NCI-H774 (cell line): ENCODE measurements at places on chromosomes 11 and 22.

GRCh38 chr11:93526641-93527583 lies 16.3 kb downstream of the SMCO4 start:
- no peak for DNase-seq

DNA sequence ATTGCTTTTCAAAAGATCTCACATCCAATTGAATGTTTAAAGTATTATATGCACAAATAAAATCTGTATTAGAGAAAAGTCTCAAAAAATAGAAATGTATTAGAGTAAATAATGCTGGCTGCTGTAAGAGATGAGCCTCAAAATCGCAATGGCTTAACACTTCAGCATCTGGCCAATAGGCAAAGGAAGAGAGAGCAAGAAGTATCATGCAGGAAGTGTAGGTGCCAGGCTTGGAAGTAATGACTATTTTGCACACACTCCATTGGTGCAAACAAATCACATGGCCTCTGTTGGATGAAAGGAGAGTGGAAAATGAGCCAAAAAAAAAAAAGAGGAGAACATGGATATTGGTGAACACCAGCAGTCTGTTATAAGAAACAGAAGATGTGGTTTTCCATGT lies 193.0 kb upstream of the E2F8 start:
- no peak for DNase-seq

- DNase-seq: no peak
These were observed 75.7 kb downstream of the SIK3 start for GRCh38 chr11:117022526-117022925.

- DNase-seq: no peak
These were observed 22.6 kb downstream of the FADS2 start for GRCh38 chr11:61850687-61851086.

DNA sequence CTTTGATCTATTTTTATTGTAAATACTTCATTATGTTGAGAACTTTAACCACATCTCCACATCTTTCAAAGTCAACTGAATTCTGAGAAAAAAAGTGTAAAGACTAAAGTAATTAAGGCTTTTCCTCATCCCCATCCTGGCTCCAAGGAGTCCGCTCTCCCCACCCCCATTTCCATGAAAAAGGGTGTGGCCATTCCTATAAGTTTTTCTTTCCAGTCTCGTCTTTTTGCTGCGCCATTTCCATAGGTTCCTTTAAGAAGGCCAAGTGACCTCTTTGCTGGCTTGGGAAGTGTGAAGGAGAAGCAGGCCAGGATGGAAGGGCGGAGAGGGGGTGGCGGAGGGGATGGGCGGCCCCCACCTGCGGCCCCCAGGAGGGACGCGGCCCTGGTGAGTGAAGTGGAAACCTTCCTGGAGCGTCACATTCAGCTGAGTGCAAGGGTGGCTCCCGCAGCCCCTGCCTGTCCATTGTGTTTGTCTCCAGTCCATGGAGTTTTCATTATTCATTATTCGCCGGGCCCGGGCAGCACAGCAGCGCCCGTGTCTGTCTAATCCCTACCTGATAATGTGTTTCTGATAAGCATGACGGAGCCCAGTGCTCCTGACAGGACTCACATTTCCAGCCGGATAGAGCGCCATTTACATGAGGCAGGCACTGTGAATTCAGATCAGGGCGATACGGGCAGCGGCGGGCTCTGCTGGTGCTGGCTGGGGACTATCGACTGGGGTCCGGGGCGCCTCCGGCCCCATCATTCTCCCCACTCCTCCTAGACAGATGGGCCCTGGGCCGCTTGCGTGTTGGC lies 739.8 kb downstream of the OPCML start:
- DNase-seq: no peak

DNA sequence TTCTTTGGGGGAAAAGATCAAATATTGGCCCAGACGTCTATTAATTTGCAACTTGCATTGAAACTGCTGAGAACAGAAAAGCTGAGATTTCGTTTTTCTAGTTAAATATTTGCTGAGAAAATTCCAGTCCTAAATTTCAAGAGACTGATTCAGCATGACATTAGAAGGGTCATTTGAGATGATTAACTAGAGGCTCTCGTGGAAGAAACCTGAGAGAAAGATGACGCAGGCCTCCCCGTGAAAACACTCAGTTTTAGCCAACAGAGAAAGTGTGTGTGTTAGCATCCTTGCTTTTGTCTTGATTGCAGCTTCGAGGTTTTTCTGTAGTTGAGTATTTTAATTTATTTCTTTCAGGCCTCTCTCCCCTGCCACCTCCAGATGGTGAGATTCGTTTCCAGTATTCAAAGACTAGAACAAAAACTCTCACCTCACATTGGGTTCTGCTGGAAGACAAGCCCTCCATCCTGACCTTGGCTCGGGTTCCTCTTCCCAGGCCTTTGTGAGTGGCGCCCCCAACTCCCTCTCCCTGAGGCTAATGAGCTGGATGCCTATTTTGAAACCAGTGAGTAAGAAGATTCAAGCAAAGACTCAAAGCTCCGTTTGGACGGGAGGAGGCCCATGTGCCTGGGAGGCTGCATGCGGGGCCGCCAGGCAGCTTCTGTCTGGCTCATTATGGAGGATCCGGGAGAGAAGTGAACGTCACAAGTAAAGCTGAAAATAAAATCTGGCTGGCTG lies 52.4 kb downstream of the CELSR1 start:
- no peak for DNase-seq
